ACHN (cell line): ENCODE measurements at places on chromosomes 5 and 9.
A peak's percentile ranks its signal among the peaks of the same experiment; 100 is the strongest.

- DNase-seq: peak; percentile 29
Observed at GRCh38 chr5:53430618-53431252, 49.7 kb upstream of the FST start.

- DNase-seq: no peak
Observed at GRCh38 chr5:96509316-96509715, 76.3 kb upstream of the PCSK1 start.

GRCh38 chr5:51378448-51379330 lies 4.6 kb upstream of the ISL1 start:
- no peak for DNase-seq

GRCh38 chr5:34978681-34979080 lies 49.3 kb downstream of the DNAJC21 start:
- no peak for DNase-seq

- DNase-seq: no peak
Observed at GRCh38 chr9:27485158-27485557, 38.9 kb upstream of the IFNK start.

DNA sequence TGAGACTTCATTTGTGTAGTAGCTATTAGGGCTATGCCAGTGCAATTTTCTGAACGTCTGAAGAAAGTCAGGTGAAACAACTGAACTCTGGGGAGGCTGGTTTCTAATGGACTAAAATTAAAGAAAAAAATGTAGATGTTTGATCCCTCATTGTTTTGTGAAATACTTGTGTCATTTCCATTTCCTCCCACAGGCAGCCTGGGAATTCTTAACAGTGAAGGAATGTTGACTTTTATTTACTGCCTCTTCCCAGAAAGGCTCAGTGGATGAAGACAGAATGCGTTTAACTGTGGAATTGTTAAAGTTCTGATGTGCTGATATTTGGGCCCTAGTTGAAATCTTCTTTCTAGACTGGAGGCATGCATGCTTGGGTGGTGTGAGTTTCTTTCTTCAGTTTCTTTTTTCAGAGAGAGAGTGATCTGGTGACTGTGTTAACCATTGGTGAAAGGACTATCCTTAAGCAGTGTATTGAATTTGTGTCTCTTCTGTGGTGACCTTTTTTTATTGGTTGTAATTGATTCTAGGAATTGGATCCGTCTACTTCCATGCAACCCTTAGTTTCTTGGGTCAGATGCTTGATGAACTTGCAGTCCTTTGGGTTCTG lies 15.5 kb downstream of the ACER2 start:
- DNase-seq: no peak

DNA sequence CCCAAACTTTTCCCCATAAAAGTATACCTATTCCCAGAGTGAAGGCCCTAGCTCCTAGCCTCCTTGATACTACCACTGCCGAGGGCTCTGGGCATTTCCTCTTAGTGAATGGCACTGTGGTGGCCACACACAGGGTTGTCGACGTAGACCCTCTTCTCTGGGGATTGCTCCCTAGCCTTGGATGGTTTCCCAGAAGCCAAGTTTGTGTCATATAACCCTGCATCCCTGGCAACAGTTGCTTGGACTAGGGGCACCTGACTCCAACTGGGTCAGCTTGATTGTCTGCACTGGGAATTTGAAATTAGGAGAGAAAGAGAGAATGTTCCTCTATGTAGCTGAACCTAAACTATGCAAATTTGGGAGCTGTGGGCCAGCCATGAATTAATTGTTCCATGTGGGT lies 32.3 kb upstream of the KIF2A start:
- DNase-seq: no peak

GRCh38 chr9:27654629-27655285 lies 81.5 kb upstream of the C9orf72 start:
- DNase-seq: no peak

GRCh38 chr5:137891849-137892248 lies 2.6 kb downstream of the PKD2L2 start:
- DNase-seq: no peak

DNA sequence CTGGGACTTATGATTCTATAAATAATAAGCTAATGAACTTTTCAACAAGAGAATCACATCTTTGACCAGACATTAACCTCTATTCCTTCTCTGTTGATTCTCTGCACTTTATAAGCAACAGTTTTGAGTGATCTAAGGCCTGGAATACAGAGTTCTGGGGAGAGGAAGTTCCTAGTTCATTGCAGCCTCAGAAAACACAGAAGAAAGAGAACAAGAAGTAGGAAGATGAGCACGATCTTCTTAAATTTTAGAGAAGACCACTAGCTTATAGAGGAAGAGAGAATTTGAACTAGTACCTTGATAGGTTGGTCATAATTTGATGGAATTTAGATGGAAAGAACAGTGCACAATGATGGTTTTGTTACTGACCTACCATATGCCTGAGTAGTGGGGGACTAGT lies 8.5 kb upstream of the C9orf72 start:
- DNase-seq: no peak

DNA sequence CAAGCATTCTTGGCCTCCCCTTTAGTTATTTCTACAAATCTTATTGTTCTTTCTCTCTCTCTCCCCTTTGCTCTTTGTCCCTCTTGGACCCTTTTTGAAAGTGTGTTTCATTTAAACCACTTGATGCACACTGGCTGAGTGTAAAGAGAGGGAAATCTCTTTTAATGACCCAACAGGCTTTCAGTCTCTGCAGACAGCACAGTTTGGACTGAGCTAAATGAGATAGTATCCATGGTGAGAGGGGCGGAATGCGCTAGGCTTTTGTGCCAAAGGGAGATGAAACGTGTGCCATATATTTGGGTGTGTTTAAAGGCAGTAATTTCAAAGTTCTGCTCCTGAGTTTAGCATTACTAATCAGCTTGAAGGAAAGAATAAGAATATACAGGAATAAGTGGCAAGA lies 184.9 kb downstream of the PCSK1 start:
- DNase-seq: no peak

- no peak for DNase-seq
Observed at GRCh38 chr5:167071981-167072610, 1219.3 kb upstream of the WWC1 start.

- DNase-seq: no peak
Observed at GRCh38 chr5:62560786-62561185, 17.8 kb upstream of the LRRC70 start.

DNA sequence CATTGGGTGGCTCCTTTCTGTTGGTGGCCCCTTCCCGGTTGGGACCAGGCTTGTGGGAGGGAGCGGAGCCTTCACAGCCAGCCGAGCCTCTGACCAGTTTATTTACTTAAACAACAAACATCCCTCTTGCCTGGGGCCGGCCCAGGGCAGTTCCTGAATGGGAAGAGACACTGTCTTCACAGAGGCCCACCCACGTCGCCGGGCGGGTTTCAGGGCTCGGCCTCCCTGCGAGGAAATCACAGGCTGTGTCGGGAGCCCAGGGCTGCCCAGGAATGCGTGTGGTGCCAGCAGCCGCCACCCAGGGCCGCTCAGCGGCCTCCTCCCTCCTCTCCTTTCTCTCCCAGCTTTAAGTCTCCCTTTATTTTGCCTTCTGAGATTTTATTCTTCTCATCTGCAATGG lies 132.5 kb downstream of the HSD17B3 start:
- no peak for DNase-seq

- DNase-seq: no peak
Observed at GRCh38 chr5:52269401-52269800, 518.3 kb upstream of the ITGA1 start.

DNA sequence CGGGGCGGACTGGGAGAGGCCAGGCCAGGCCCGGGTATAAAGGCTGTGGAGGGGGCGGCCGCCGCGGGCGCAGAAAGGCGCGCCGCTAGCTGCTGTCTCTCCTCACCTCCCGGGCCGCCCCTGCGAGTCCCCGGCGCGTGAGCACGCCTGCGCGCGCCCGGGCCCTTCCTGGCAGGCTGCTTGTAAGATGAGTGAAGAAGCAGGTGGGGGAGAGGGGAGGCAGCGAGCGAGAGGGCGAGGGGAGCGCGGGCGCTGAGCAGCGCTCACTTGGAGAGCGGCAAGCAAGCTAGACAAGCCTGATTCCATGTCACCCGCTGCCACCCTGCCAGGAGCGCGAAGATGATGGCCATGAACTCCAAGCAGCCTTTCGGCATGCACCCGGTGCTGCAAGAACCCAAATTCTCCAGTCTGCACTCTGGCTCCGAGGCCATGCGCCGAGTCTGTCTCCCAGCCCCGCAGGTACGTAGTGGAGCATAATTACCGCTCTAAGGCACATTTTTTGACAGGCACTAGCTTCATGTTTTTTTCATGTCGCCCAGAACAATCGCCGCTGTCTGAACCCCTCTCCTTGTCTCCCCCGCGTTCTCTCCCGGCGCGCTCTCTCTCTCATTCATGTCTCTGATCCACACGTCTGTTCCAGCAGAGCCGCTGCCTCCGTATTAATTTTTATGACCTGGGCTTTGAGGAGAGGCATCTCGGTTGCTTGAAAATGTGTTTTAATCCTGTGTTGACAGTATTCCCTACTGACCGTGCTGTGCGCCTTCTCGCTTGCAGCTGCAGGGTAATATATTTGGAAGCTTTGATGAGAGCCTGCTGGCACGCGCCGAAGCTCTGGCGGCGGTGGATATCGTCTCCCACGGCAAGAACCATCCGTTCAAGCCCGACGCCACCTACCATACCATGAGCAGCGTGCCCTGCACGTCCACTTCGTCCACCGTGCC lies at the start of gene POU4F3:
Gene POU4F3 (plus strand): TSS at position 66 of the 941 bp plus-strand sequence. CDS start 274 bp downstream, at position 340.
- no peak for DNase-seq

GRCh38 chr5:176891331-176891958 lies 7.7 kb downstream of the HK3 start:
- DNase-seq: no peak

- DNase-seq: no peak
Observed at GRCh38 chr5:164203581-164204225, 698.3 kb downstream of the MAT2B start.

- DNase-seq: no peak
Observed at GRCh38 chr5:48192-48591, 43.8 kb upstream of the PLEKHG4B start.

DNA sequence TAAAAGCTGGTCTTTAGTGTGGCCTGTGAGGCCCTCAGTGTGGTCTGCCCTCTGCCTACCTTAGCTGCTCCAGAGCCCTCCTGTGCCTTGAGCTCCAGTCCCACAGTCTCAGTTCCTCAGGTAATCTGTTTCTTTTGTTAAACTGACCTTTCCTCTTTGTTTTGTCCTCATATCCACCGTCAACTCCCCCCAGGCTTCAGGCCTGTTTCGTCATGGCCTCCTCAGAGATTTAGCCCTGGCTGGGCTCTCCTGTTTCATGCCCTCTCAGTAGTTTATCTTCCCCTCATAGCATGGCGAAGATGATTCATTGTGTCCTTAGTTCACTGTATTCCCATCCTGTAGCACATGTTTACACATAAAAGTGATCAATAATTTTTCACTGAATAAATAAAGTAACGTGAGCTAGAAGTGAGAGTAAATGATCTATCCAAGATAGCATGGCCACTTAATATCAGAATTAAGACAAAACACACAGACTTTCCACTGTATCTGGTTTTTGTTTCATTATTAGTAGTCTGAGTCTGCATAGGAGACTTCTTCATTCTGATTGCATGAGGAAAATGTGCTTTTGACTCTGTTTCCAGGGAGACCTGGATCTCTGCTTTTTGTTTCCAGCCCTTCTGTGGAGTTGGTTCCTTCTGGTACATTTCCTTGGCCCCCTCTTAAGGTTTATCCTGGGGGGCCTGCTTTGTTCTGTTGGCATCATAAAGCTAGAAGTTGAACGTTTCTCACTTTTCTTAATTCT lies 70.5 kb downstream of the SNX24 start:
- DNase-seq: no peak

- no peak for DNase-seq
Observed at GRCh38 chr5:65799857-65800256, 77.9 kb downstream of the NLN start.

DNA sequence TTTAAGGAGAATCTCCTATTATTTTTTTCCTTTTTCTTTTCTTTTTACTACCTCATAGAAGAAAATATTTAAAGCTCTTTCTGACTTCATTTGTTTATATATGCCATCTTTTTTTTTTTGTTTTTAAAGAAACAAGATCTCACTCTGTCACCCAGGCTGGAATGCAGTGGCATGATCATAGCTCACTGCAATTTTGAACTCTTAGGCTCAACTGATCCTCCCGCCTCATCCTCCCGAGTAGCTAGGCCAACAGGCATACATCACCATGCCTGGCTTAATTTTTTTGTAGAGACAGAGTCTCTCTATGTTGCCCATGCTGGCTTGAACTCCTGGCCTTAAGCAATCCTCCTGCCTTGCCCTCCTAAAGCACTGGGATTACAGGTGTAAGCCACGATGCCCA lies 59.5 kb downstream of the LNPEP start:
- no peak for DNase-seq

DNA sequence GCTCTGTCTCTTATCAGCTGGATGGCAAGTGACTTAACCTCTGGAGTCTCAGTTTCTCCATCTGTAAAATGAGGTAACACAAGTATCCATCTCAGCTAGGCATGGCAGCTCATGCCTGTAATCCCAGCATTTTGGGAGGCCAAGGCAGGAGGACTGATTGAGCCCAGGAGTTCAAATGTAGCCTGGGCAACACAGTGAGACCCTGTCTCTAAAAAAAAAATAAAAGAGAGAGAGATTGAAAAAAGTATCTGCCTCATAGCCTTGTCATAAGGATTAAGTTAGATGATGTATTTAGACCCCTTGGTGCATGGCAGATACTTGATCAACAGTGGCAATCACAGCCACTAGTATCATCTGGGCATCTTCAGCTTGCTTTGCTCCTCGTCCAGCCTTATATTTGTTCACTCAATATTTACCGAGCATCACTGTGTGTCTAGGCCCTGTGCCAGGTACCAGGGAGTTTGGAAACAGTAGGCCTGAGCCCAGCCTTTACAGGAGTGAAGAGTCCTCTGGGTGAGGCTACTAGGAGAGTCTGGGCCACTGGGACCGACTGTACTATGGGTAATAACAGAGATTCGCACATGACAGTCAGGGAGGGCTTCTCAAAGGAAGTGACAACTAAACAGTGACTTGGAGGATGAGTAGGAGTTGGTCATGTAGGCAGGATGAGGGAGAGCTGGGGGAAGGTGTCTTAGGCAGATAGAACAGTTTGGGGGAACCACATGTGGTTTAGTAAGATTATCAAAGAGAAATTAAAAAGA lies 34.2 kb downstream of the CORO2A start:
- DNase-seq: no peak

DNA sequence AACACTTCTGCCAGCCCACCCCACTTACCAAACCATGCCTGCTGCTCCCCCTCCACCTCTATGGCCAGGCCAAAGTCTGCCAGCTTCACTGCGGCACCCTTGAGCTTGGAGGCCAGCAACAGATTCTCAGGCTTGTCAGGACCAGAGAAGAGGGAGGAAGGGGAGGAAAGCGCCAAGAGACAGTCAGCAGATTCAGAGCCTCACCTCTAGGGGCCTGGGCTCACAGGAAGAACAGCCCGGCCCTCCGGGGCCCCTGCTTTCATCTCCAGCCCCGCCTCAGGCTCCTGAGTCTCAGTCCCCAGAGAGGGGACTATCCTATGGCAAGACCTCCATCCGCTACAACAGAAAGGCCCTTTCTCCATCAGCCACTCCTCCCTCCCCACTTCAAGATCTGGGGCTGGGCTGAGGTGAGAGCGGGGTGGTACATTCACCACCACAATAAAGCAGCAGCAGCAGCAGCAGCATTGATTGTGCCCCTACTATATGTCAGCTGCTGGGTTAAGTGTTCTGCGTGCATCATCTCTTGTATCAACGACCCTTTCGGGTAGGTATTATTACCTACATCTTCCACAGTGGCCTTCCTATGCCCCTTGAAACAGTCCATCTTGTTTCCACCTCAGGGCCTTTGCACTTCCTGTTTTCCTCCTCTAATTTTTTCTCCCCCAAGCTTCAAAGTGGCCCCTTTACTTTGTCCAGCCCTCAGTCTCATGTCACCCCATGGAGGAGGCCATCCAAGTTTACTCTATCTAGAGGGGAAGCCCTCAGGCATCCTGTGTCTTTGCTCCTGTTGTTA lies 36.0 kb downstream of the CAMK2A start:
- no peak for DNase-seq
